ENCODE measurements at places on chromosomes 16 and 17.

GRCh38 chr17:1628856-1629503, 346 bp upstream of the SLC43A2 start:
- peak; percentile 84 for DNase-seq

GRCh38 chr17:52158450-52159042, at the start of gene CA10:
Gene CA10 (minus strand): TSS chr17:52158714.
- no peak for DNase-seq

GRCh38 chr17:78997231-78997741, 12.3 kb downstream of the CANT1 start:
- DNase-seq: no peak

DNA sequence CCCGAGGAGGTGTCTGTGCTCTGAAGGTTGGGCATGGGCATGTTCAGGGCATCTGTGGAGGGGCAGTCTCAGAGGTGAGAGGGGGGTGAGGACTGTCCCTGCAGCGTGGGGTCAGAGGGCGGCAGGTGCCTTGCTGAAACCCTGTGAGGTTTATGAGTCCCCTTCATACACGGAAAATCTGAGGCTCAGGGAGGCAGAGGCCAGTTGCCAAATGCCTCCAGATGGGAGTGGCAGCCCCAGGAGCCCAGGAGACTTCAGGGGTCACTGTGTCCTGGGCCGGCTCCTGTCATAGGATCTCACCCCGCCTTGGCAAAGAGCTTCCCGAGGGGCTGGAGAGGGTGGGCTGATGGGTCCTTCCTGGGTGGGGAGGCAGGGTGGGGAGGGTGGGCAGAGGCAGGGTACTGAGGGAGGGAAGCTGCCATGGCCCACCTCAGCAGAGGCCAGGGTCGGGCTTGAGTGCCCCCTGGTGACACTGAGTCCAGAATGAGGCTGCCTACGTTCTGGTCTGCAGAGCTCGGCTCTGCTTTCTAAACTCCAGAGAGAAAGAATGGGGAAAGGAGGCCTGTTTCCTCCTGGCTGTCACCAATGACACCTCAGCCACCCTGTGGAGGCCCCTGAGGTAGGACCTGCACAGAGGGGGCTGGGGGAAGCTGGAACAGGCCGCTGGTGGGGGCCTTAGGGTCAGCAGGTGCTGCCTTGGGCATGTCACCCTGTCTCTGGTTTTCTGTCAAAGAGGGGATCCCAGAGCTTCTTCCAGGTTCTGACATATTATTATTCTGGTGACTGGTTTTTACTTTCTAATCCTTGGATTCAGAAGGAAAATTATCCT, 1.1 kb downstream of the LGALS9 start:
- no peak for DNase-seq

- DNase-seq: no peak
Measured at GRCh38 chr16:24988593-24989338, 26.4 kb downstream of the ARHGAP17 start.

- no peak for DNase-seq
Measured at GRCh38 chr17:74217037-74217730, 3.8 kb downstream of the TTYH2 start.

- DNase-seq: peak; percentile 74
Measured at GRCh38 chr16:50266337-50267091, at the start of gene ADCY7. Gene ADCY7 (plus strand): TSS chr16:50266551. CDS start chr16:50288180, 21,629 bp downstream.

DNA sequence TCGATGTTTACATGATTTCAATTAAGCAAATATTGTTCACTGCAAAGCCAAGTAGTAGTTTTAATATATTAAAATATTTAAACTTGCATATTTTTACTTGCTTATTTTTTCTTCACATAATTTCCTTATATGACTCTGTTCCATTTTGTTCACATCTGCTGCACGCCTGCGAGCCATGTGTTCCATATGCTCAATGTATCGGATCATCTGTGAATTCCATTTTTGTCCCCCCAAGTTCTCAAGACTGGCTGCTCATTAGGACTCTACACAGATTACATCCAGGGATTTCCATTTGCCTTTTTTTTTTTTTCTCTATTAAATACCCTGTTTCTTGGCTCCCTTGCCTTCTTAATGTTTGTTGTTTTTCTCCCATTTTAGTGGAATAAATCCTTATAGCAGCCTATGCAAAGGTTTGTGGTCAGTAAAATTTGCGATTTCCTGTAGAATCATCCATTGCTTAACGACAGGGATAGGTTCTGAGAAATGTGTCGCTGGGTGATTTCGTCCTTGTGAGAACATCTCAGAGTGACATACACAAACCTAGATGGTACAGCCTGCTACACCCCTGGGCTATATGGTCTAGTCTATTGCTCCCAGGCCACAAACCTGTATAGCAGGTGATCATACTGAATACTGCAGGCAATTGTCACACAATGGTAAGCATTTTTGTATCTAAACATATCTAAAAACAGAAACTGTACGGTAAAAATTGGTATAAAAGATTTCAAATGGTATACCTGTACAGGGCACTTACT, 30.2 kb upstream of the TEKT3 start:
- DNase-seq: no peak

GRCh38 chr17:7249830-7250229, 1.7 kb downstream of the CTDNEP1 start:
- no peak for DNase-seq

DNA sequence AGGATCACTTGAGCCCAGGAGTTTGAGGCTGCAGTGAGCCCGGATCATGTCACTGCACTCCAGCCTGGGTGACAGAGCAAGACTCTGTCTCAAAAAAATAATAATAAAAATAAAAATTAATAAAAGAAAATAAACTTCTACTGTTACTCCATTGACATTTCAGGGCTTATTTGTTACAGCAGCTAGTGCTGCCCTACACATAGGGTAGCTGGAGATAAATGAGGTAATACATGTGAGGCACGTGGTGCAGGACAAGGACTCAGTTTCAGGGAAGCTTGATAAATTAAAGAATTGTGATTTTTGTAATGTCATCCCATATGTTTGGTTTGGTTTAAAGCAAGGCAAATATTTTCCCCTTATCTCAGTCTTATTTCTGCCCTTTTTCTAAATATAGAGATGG, 80.3 kb downstream of the GSG1L start:
- DNase-seq: no peak

DNA sequence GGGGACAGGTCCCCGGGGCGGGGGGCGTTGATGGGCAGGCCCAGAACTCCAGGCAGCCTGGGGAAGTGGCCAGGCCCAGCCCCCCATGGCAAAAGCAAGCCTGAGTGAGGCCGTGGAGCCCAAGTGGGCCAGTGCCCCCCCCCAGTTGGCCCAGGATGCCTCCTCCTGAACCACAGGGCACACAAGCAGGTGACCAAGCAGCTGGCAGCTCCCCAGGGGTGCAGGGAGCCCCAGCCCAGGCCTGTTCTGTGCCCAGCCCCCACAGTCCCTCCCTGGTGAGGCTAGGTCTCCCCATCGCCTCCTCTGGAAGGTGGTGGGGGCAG, 38.2 kb upstream of the PVALEF start:
- no peak for DNase-seq

GRCh38 chr17:55818451-55819375, 67.9 kb downstream of the PCTP start:
- DNase-seq: no peak

GRCh38 chr17:36824678-36825101, 112.6 kb upstream of the LHX1 start:
- DNase-seq: no peak

- DNase-seq: no peak
Measured at GRCh38 chr16:89014403-89015230, 37.6 kb upstream of the CBFA2T3 start.

DNA sequence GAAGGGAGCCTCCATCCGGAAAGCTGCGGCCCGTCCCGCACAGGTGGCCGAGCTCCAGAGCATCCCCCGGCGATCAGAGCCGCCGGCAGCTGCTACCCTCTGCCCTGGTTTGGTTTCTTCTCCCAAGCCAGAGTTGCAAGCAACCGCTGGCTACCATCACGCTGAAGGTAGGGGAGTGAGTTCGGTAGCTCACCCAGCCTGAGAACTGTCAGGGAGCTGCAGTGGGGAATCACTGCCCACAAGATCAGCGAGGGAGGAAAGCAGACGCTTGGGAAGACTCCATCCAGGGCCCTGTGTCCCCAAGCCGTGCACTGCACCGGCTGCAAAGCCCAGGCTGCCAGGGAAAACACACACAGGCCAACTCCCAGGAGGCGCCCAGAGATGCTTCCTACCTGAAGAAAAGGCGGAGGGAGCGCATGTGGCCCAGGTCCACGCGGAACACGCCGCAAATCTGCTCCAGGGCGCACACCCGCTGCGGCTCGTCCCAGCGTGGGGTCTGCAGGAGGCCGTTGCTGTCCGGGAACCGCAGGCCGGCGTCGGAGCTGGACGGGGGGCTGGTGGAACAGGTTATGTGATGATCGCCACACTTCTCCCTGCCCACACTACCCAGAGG, 83.3 kb downstream of the TBC1D16 start:
- DNase-seq: no peak

GRCh38 chr16:75127713-75128415, 11.3 kb upstream of the LDHD start:
- no peak for DNase-seq

DNA sequence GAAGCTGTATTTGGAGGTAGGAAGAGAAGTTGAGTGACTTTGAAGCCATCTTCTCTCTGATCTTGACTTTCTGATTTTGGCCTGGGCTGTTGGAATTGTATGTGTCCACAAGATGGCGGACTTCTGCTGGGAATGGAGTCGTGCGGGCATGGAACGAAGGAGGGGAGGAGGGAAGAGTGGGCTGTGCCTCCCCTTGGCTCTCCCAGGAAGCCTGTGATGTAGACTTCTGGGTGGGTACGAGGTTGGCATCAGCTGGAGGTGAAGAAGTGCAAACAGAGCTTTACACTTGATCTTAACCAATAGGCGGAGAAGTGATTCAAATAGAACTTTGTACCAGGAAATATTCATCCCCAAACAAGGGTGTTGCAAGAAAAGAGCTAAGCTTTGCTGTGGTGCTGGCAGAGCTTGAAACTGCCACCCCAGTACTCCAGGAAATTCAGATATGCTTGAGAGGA, 7.4 kb upstream of the TMEM220 start:
- no peak for DNase-seq

DNA sequence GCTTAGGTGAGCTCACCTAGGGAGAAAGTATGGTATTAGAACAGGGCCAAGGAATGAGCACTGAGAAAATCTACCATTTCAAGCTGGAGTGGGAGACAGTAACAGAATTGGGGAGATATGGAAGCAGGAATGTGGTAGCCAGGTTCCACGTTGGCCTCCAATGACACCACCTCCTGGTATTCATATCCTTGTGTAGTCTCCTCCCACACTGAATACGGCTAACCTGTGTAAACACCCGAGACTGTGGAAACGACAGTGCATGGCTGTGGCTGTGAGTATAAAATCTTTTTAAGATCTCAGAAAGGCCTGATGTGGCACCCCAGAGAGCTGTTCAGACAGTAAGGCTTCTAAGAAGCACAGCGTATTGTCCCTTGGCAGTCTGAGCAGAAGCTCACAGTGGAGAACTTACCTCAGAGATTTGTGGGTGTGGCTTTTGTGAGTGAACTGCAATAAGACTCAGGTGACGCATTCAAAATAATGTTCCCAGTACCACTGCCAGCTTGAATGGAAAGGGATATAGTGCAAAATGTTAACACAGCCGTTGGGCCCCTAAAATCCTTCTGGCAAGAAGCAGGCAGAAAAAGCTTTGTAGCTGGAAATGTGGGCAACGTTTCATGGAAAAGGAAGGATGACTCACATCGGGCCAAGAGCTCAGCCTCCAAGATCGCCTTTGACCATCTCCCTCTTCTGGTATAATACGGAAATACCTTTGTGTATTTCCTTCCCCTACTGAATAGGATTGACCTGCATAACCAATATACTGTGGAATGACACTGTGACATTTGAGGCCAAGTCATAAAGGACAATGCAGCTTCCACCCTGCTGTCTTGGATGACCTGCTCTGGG, 14.4 kb downstream of the SDR42E1 start:
- DNase-seq: no peak

DNA sequence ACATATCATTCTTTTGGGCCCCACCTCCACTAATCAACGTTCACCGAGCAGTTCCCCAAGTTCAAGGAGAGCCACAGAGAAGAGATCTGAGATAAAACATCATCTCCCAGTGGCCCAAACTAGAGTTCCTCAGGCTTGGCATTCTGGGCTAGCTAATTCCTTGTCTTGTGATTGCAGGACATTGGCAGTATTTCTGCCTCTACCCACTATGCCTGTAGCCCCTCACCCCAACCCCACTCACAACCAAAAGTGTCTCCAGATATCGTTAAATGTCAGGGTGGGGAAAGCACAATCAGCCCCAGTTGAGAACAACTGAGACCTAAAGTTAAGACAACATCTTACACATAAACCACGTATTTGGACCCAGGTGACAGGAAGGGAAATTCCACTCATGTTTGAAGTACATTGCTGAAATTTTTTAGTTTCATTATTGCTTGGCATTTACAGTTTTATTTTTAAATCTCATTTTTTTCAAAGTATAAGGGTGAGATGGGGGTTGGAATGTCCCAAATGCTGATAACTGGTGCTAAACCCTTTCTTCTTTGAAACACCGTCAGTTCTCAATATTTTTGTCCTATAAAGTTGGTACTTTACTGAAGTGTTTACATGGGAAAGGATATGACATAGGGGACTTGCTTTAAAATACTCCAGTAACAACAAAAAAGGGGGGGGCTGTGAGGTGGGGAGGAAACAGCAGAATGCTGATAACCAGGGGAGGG, 13.6 kb downstream of the ZC3H7A start:
- DNase-seq: no peak

DNA sequence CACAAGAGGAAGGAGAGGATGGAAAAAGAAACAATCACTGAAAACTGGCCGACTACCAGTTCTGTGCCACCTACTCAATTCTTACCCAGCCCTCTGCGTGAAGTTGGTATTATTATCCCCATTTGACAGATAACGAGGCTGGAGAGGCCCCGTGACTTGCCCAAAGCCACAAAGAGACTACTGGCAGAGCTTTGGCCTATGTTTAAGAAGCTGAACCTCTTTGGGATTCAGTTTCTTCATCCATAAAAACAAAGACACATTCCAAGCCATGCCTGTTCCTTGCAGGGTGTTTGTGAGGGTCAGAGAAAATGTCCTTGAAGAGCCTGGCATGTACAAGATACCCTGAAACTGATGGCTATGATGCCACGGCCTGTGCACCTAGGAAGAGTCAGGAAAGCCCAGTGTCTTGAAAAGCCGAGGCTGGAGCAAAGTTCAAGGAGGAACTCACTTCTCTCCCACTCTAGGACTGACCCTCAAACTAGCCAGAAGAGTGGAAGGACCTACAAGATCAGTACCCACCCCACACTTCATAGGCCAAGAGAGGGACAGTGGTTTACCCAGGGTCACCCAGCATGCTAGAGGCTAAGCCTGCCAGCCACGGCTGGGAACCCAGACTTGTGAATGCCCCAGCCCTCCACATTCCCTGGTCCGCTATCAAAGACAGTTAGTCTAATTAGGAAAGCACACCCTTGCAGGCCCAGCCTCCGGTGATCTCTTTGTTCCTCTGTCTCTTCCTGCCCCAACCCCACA, 1.6 kb upstream of the ACSF2 start:
- DNase-seq: no peak

- DNase-seq: no peak
Measured at GRCh38 chr16:80594756-80595155, 54.0 kb downstream of the DYNLRB2 start.

- no peak for DNase-seq
Measured at GRCh38 chr17:57707892-57708291, 37.2 kb downstream of the CCDC182 start.

- DNase-seq: no peak
Measured at GRCh38 chr16:18834864-18835263, 33.5 kb upstream of the ARL6IP1 start.

- no peak for DNase-seq
Measured at GRCh38 chr16:77896415-77897128, 108.2 kb downstream of the VAT1L start.

All from stimulated activated CD4-positive, alpha-beta T cell treated with anti-CD3 and anti-CD28 coated beads, Interleukin-1b, Interleukin-23, amount 100 ng/mL, for 4 hours (primary cell).